ENCODE measurements at places on chromosomes 11 and 22.
A peak's percentile ranks its signal among the peaks of the same experiment; 100 is the strongest.

DNA sequence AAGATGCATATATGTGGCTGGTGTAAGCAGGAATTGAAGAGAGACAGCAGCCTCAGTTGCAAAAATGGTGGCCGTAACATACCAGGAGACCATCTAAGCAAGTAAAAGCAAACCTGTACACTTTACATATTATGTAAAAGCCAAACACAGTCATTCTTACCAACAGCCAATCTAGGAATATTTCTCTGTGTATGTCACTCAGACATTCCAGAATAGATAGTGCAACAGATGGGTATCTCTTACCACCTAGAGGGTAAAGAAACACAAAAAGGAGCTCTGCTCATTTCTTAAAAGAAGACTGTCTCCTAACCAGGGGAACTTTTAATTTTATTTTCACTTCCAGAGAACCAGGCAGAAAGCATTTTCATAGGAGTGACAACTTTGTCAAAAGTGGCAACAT is 38.7 kb downstream of the GLYAT start:
- no peak for DNase-seq

- DNase-seq, result no peak
Measured at GRCh38 chr11:72348250-72348649, 86.1 kb downstream of the CLPB start.

DNA sequence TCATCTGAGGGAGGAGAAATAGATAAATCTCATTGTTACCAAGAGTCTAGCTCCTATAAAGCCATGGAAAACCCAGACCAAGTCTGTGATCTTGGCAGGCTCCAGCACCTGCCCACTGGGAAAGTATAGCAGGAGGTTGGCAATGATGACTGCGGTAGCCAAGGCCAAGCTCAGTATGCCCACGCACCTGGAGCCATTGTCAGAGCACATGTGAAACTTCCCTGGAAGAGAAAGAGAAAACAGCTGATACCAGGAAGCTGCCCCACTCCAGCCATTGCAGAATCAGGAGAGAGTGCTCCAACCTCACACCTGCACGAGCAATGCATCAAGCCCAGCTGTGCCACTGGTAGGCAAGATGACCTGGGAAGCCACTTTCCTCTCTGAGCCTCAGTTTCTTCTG is 62.2 kb upstream of the HEPHL1 start:
- DNase-seq, result no peak

DNA sequence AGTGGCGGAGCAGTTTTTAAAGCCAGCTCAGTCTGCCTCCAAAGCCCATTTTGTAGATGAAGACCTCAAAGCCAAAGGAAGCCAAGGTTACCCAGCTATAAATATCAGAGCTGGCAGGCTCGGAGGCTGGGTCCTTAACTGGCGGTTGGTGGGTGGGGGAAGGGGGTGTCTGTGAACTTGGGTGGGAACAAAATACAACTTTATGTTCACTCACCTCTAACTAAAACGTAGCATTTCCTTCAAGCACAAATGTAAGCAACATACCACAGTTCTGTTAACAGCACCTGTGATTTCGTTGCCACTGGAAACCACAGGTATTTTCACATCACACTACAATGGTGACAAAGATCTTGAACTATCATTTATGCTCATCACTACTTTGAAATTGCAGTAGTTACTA is 99.7 kb upstream of the SYT13 start:
- DNase-seq, result no peak

DNA sequence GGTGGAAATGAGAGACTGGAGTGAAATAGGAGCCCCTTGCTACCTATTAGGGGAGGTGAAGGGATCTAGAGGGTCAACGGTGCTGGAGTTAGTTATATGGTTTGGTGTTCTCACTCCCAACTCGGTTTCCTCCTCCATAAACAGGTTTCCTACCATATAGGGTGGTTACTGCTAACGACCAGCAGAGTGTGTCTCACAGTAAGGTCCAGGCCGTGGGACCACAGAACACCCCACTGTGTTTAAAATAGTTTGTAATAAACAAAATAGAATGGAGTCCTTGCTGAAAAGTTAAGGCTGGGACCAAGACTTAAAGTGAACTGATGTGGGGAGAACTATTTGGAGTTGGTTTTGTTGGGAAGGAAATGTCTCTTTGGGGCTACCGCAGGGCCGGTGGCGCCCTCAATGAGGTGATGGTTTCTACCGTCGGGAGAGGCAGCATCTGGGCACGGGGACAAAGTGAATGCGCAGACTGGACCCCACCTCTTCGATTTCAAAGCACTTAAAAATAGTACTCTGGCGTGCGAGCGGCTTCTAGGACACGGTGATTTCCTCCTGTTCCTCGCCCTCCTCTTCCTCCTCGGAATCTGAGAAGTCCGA is 4.5 kb downstream of the DBX1 start:
- DNase-seq, result no peak

GRCh38 chr11:35367491-35367890 is 51.9 kb downstream of the SLC1A2 start:
- peak; percentile 71 for DNase-seq

DNA sequence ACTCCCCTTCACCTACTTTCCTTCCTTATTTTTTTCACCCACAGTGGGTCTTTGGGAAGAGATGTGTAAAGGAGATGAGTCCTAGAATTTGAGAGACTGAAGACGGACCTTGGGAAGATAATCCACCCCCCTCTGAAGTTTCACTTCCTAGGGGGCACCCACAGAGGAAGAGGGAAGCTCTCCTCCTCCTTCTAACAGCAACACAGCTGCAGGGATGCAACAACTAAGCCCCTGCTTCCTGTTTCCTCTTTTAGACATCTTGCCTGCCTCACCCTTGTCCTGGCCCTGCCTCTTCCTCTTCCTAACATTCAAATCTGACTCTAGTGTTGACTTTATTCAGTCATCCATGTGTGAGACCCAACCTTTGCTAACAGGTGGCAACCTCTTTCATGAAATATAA is 424.6 kb downstream of the BUD13 start:
- no peak for DNase-seq

DNA sequence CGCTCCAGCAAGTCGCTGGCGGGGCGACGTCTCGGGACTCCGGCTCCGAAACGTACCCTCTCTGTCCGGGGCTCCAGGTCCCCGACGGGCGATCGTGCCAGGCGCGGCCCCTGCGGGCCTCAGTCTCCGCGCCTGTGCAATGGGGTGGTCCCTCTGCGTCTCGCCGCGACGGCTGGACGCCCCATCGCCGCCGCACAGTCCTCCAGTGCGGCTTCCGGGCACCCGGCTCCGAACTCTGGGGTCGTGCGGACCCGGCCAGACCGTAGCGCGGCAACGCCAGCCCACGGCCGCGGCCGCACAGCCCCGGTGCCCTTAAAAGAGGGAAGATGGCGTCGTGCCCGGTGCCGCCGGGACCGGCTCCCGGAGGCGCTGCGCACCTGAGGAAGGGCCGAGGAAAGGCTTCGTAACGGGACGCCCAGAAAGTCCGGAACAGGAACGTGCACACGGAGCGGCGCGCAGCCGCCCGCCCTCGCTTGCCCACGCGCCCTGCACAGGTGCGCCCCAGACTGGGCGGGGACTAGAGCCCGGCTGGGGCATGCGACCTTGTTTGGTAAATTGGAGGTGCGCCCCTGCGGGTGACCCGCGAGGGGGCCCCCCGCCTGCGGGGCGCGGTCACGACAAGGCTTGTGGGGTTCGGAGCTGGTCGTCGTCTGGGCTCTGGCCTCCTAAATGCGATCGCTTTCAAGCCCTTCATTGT is 525 bp downstream of the BIK start:
- DNase-seq, result no peak

DNA sequence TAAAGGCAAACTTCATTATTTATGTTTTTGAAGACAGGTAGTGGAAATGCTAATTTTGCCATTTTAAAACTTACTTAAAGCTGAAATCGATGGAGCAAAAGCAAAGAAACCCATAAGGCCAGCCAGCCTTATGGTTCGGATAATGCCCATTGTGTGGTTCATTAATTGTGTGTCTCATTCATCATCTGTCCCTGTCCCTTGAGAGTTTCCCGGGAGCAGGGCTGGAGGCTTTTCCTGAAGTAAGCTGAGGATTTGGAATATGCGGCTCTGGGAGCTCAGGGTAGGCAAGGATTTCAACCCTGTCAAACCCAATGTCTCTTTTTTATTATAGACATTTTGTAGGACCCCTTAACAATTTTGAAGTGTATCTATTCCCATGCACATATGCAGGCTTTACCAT is 790.0 kb upstream of the KIRREL3 start:
- DNase-seq, result no peak
